ENCODE measurements at places on chromosomes 1 and 21.

GRCh38 chr1:54651608-54652007, 10.0 kb downstream of the MROH7 start:
- DNase-seq = no peak

- no peak for DNase-seq
Observed at GRCh38 chr1:109929170-109929569, 18.5 kb downstream of the CSF1 start.

DNA sequence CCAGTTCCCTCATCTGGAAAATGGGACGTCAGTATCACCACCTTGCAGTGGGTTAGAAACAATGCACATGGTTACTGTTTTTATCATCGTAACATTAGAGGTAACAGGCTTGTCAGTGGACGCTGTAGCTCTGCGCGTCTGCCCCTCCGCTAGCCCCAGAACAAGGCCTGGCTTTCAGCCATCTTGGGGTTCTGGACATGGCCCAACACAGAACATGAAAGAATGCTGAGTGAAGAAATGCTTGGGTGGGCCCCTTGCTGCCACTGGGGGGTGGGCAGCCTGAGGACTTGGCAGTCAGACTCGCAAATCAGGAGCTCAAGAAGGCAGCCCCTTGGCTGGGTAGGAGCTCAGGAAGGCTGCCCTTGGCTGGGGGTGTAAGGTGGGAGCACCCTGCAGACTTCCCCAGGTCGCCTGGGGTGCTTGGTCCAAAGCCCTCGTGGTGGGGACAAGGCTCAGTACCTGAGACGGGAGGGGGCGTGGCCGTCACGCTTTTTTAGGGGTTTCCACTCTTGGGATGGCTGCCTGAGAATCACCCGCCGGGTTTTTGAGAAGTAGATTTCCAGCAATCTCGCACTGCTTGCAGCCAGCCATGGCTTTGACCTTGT, 51.7 kb downstream of the SLC37A1 start:
- peak; percentile 12 for DNase-seq

DNA sequence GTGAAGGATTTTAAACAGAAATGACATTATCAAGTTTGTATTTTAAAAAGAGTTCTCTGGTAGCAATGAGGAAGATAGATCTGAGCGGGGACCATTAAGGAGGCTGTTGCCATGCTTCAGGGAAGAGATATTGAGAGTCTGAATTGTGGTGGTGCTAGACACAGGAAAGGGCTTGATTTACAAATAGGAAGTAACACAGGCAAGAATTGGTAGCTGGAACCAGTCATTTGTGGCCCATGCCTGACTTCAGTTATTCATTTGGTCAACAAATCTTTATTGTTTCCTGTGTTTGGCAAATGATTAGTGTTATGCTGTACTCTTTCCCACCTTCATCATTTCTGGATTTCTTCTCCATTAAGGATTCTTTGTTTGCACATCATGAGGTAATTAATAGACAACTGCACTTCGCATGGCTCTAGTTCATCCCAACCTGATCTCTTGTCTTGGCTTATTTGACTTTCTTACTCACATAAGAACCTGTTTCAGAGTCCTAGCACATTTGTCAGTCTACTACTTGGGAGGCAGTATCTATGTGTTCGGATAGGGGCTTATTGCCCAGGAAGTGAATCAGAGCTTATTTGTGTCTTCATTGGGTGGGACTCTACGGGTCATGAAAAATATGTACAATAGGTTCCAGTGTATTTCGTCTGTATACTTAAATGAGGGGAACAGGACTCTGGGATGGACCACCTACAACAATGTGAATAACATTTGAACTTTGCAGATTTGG, 32.3 kb downstream of the EEIG2 start:
- DNase-seq = no peak

DNA sequence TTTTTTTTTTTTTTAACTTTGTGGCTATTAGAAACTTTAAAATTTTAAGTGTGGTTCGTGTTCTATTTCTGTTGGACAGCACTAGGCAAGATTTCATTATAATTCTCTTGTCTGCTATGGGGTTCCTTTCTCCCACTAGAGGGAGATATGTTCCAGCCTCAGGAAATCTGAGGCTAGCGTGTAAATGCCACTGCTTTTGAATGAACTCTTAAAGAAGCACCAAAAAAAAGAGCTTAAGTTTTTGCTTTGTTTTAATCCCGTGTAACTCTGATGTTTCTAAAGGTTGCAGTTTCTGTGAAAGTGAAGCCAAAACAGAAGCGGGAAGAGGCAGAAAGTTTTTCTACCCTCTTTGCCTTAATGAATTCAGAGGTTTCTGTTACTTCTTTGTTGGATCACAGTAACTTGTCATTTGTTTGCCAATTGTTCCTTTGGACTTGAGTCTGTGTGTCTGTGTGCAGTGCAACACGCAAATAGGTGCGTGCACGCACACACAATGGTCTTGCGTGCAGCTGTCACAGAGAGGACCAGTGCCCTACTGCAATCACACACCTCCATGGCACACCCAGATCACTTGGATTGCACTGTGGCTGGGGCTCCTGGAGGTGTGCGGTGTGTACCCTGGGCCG, 32.3 kb downstream of the HHAT start:
- no peak for DNase-seq

Measured in activated T-cell treated with anti-CD3 and anti-CD28 coated beads, Interleukin-2, amount 50 U/mL, for 1 hour (primary cell).